Stimulated activated CD8-positive, alpha-beta memory T cell treated with anti-CD3 and anti-CD28 coated beads, Interleukin-4, amount 100 ng/mL, for 1 hour (primary cell): ENCODE measurements at places on chromosomes 16 and 17.

DNA sequence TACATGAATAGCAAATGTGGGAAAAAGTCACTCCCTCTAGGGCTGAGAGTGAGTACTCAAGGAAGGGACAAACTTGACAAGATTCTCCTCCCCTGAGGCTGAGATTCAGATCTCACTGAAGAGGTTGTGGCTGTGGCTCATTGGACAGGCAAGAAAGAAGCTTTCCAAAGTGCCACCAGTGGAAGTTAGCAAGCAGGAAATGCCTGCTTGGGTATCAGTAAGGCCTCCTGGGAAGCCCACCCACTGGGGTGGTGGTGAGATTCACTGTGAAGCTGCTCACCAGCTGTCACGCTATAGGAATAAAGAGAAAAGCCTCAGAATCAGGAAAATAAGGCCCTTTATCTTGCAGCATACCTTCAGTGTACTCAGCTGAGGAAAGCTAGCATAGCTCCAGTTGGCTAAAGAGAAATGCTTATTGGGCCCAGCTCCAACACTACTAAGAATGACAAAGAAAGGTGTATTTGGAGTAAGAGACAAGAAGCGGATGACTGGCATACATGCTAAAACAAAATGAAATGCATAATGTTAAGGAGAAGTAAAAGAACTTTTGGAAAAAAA, 274.4 kb upstream of the TOM1L1 start:
- DNase-seq, result no peak

DNA sequence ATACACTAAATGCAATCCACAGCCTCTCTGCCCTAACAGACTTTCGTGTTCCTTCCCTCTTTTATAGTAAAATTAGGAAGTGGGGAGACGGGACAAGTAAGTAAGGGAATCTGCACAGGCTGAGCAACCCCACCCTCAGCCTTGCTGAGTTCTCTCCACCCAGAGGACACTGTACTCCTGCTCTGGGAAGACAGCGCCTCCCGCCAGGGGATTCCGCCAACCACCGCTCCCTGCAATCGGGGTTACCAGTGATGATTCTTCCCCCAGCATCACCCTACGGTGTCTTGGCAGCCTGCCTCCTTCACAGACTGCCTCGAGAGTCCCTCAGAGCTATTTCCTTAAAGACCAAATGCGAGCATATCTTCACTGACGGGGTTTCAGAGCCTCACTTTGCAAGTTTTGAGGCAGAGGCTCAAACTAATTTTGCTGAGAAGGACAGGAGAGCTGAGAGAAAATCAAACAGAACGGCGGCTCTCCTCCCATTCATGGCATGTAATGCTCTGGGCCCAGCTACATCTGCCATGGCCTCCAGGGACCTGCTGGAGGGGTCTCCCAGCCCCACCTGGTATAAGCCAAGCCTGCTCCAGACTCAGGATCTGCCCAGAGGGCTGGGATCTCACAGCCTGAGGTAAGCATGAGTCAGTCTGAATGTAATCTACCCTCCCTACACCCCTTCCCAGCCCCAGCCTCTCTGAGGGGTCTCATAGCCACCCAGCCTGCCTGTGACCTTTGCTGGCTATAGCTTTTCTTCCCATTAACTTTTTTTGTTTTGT, 22.7 kb upstream of the ASGR2 start:
- no peak for DNase-seq

DNA sequence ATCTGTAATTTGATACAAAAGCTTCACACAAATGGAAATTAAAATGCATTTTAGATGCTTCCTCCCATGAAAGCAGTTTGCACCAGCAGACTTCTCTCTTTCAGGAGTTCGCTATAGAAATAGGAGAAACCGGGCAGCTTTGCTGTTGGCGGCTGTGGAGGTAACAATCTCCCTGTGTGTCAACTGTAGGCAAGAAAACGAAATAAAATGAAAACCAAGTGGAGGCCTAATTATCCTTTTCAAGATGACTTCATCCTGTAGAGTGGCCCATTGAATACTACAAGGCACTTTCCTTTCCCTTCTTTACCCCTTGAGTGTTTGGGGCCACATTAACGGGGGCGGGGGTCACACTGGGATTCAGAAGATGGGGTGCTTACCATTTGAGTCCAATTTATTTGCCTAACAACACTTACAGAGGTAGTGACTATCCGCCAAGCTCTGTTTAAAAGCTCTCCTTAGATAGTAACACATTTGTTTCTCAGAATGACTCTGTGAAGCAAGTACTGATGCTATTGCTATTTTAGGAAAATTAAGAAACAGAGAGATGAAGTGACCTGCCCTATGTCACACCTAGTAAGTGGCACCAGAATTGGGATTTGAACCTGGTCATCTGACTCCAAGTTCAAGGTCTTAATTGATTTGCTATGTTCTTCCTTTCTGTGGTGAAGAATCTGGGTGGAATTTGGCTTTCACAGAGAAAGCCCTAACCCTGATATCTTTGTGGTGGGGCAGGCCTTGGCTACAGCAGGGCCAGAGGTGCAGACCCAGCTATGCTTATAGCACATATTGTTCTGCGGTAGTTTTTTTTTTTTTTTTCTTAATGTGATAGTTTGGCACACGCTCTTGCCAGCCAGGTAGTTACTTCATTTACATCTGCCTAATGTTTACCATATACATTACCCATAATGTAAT, 125.5 kb upstream of the MPHOSPH6 start:
- DNase-seq, result no peak

DNA sequence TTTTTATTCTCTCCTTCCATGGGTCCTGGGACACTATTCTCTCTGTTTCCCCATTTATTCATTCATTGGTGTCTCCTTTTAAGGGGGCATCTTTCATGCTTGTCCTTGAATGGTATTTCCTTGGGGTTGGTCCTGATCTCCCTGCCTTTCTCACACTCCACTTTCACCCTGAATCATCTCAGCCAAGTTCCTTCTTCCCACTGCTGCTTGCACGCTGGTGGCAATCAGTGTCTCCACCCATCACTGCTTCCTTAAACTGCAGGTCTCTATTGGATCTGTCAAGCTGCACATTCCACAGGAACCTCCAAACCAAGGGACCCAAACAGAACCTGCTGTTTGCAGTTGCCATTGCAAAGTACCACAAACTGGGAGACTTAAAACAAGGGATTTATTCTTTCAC, 89.3 kb upstream of the SDK2 start:
- no peak for DNase-seq

DNA sequence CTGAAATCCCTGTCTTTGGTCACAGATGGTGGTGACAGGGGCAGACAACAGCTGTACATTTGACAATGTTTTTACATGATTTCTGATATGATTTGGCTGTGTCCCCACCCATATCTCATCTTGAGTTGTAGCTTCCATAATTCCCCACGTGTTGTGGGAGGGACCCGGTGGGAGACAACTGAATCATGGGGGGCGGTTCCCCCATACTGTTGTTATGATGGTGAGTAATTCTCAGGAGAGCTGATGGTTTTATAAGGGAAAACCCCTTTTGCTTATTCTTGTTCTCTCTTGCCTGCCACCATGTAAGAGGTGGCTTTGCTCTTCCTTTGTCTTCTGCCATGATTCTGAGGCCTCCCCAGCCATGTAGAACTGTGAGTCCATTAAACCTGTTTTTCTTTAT, 353.9 kb downstream of the CPPED1 start:
- no peak for DNase-seq

DNA sequence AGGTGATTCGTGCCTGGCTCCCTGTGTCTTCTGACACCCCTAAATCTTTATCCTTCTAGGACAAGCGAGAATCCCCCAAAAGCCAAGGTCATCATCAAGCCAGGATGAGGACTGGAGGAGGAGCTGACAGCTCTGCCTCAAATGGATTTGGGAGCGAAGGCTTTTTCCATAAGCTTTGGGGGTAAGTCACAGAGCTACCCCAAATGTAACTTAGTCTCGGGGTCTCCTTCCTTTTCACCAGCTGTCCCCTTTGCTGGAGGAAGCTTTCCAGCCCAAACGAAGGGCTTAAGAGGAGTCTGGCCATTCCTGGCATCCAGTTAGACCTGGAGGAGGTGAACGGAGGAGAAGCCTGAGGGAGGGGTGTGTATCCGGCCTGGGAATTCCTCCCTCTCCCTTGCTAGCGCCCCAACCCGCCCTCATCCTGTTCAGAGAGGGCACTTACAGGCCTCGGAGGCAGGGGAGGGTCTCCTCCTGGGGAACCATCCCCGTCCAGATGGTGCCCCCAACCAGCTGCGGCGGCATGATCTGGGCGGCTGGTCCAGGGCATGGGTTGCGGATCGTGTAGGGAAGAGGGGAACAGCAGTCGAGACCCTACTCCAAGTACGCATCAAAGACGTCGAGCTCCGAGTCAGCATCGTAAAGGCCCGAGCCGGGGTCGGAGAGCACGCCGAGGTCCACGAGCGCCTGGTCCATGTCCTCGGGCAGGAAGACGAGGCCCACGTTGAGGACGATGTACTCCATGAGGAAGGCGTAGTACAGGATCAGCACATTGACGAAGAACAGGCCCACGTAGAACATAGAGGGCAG, 938 bp downstream of the DEXI start:
- DNase-seq, result no peak

- no peak for DNase-seq
Measured at GRCh38 chr16:59121411-59122261, 387.5 kb upstream of the GOT2 start.

DNA sequence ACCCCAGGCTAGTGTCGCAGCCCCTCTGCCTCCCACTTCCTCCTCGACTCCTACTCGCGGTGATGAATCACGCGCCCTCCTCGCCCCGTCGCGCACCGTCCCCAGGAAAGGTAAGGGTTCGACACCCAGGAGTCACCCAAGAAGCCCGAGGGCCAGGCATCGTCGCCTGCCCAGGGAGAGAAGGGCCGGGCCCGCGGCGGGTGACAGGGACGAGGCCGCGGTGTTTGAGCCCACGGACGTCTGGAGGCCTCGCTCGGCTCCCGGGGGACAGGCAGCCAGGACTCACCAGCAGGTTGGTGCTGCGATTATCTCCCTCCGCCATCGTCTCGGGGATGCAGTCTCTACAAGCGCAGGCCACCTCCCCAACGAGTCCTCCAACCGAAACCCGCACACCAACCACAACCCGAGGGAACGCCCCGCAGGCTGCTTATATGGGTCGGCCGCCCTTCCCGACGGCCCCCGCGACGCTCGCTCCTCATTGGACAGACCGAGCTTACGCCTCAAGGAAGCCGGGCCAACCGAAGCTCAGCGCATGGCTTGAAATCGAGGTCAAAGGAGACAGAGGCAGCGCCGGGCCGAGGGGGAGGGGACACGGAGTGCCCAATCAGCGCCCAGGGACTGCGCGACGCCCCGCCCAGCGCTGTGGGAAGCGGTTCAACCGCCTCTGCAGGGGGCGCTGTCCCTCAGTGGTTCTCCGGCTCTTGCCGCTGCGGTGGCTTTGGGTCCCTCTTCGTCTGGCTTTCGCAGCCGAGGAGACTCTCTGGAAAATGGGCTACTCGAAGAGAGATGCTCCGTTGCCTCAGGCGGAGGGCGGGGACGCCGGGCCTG, at the start of gene ARL6IP1:
Gene ARL6IP1, minus strand, starts transcription at position 405 of the 828 bp plus-strand sequence. Its CDS starts 83 bp downstream, at position 322.
- peak; percentile 95 for DNase-seq

GRCh38 chr16:86597880-86598606, 19.7 kb downstream of the FOXL1 start:
- no peak for DNase-seq

DNA sequence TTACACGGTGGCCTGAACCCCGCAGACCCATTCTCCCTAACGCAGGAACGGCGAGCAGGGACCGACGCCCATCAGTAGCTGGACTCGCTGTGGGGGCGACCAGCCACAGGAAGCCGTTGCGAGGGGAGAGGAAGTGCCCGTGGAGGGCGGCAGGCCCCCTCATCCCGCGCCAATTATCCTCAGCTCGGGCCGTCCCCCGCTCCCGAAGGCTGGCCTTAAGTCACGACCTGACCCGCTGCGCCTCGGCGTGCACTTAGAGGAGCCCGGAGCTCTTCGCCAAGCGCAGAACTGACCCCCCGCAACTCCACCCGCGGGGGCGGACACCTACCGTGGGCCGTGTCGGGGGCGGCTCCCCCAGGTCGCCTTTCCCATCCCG, 401 bp downstream of the ARL16 start:
- DNase-seq, result no peak

DNA sequence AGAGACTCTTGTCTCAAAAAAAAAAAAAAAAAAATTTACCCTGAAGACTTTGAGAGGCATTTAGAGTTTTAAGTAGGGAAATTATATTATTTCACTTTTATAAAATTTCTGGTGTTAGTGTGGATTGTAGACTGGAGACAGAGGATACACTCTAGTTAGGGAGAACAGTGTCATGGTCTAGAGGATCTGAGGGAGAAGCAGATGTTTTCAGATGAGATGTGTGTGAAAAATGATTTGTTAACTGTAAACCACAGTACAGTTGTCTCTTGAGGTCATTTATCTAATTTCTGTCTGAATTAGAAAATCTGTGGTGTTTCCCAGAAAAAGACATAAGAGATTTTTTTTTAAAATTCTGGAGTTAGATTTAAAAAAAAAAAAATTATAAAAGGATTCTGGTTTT, 54.8 kb downstream of the NUP88 start:
- DNase-seq, result no peak

GRCh38 chr17:66777689-66778225, 57.2 kb upstream of the CACNG5 start:
- no peak for DNase-seq

GRCh38 chr16:69225121-69225520, 38.2 kb downstream of the SNTB2 start:
- no peak for DNase-seq

- no peak for DNase-seq
Measured at GRCh38 chr17:2692781-2693135, 18.8 kb downstream of the CLUH start.

GRCh38 chr17:41484920-41485904, 4.3 kb upstream of the KRT35 start:
- no peak for DNase-seq

DNA sequence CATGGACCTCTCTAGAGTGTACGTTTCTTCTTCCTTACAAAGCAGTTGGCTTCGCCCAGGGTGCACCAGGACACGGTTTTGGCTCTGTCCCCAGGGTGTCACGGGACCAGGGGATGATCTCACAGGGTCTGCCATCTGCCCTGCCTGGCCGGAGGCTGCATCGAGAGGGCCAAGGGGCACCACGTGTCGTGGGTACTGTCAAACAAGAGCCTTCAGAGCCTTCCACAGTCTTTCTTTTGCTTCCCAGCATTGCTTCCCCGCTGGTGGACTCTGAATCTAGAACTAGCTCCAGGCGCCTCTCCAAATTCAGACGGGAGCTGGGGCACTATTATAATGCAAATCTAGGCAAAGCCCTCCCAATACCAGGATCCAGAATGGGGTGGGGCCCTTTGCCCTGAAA, 47.9 kb downstream of the MAPT start:
- DNase-seq, result no peak

- DNase-seq, result no peak
Measured at GRCh38 chr16:85451641-85452363, 161.3 kb upstream of the GSE1 start.

GRCh38 chr16:85046931-85047866, 19.6 kb downstream of the KIAA0513 start:
- no peak for DNase-seq

GRCh38 chr17:640436-640835, 74.2 kb downstream of the VPS53 start:
- no peak for DNase-seq

- no peak for DNase-seq
Measured at GRCh38 chr16:84949772-84950436, 61.4 kb downstream of the ZDHHC7 start.
